ENCODE measurements at places on chromosomes 7 and 10.

DNA sequence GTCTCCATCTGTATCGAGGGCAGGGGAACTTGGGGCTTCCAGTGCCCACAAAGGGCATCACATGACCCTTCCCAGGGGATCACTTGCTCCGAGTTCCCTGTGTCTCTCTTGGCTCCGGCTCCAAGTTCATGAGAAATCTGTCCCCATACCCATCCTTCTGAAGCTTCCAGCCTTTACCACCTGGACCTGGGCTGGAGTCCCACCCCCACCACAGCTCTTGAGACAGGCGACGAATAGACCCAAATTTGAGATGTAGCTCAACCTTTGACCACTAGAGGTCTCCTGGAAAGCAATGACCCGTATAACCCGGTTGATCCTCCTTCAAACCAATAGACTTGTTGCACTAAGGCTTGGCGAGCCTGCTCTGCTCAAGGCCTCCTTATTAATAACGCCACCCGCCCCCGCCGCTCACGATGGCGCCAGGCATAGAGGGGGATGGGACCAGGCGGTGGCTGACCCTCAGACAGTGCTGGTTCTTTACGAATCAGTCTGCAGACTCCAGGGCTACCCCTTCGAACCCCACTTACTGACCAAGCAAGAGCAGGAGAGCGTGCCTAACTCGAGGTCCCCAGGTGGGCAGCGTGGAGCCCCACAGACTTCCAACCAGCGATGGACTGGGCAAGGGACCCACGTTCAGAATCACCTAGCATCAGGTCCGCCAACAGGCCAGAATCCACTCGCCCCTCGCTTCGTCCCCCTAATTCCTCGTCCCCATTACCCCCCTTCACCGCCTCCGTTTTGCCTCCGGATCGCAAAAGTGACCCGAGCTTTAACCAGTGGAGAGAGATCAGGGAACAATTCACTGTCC lies 4.4 kb upstream of the ARID5B start:
- peak; percentile 26 for DNase-seq

DNA sequence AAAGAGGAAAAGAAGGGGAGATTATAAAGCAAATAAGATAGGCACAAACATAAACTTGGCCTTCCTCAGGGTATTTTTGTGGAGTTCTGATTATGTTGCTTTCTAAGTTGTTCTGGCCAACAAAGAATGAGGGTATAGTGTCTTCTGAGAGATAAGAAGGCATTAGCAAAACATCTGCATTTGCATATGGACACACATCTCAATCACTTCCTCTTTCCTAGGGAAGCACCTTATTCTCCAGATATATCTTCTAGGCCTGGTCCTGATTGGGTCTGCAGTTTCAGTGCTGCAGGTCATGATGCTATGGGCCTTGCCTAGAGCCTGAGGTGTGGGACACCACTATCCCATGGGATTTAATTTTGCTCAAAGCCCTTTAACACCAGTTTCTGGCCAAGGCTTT lies 308.8 kb upstream of the PHYHIPL start:
- no peak for DNase-seq

DNA sequence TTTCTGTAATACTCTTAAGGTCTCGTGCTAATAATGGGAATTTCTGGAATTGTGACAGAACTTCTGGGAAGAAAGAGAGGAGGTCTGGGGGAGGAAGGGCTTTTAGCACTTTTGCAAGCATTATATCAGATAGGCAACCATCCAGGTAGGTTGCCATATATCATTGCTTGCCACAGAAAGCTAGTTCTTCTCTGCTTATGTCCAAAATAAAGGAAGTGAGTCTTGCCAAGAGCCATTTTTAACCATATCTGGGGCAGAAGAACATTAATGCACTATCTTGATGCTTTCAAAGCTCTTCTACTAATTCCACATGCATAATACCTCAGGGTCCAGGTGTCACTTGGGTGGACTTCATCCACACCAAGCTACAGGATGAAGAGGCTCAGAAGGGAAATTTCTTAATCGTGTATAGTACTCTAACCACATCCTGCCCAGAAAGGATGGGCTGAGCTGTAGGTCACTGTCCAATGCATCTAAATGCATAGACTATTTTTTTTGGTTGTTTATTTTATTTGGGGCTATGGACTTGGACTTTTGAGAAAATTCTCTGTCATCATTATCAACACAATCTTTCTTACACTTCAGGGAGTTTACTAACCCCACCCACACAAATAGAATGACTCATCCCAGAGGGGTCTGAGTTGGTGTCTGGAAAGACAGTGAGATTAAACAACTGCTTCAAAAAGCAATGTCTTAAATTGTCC lies 68.9 kb upstream of the ADO start:
- peak; percentile 51 for DNase-seq

GRCh38 chr7:32347244-32347828 lies 142.8 kb downstream of the LSM5 start:
- DNase-seq = no peak

- no peak for DNase-seq
Measured at GRCh38 chr7:154860621-154861375, 142.1 kb downstream of the PAXIP1 start.

DNA sequence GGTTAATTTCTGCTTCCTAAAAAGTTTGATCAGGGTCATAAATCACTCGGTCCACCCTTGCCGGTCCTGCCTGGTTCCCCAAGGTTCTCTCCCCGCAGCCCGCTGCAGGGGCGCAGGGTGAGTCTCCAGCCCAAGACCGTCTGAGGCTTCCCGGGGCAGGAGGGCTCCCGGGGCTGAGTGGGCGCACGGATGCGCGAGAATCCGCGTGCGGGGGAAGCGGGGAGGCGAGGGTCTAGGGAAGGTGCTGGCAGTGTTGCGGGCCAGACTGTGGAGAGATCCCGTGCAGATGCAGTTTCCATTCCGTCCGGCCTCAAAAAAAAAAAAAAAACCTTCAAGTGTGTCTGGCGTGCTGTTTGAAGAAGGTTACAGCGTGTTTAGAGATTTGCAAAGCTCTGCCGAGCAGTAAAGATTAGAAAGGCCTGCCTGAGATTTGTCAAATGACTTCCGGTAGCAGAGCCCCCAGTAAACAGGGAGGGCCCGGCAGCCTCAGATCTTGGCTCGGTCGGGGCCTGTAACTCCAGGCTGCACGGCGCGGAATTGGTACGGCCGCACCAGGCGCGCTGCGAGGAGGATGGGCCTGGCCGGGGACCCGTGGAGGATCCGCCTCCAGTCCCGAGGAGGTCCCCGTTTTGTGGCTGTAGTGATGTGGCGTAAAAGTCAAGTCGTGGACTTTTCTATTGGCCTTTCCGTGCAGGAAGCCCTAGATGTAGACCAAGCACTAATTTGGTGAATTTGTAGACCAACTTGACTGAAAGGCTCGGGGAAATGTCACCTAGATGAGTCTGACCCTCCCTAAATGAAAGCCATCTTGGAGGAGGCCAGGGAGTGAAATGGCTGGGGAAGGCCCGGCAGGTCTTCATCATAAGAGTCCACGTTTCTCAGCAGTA lies 293.2 kb upstream of the NFE2L3 start:
- no peak for DNase-seq

GRCh38 chr10:130254243-130254642 lies 118.1 kb downstream of the GLRX3 start:
- DNase-seq = no peak

DNA sequence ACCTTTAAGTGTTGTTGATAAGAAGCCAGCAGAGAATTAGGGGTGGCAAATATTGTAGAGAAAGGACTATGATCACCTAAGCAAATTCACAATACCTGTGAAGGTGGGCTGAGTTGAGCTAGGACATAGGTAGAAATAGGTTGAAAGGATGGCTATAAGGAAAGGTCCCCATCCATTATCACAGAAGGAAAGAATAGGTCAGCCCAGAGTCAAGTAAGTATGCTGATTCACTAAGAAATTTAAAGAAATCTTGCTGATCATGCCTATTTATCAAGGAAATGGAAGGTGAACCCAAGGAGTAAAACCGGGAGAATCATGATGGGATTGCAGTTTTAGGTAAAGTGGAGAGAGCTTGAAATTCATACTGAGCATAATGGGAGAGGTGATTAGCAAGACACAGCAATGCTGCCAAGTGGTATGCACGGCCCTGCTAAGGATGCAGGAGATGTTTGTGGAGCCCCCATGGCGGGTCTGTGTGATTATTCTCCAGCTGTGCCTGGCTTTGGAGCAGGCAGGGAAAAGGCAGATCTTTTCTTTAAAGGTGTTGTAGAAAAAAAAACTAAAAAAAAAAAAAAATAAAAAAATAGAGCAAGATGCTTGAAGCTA lies 399.4 kb downstream of the PLXDC2 start:
- DNase-seq = no peak

- DNase-seq = no peak
Measured at GRCh38 chr10:104061196-104061595, 24.5 kb downstream of the COL17A1 start.

- DNase-seq = no peak
Measured at GRCh38 chr7:78444267-78444666, 645.7 kb downstream of the PHTF2 start.

- no peak for DNase-seq
Measured at GRCh38 chr10:133403359-133403758, 9.4 kb downstream of the MTG1 start.

- no peak for DNase-seq
Measured at GRCh38 chr10:11685787-11686218, 56.4 kb upstream of the ECHDC3 start.

DNA sequence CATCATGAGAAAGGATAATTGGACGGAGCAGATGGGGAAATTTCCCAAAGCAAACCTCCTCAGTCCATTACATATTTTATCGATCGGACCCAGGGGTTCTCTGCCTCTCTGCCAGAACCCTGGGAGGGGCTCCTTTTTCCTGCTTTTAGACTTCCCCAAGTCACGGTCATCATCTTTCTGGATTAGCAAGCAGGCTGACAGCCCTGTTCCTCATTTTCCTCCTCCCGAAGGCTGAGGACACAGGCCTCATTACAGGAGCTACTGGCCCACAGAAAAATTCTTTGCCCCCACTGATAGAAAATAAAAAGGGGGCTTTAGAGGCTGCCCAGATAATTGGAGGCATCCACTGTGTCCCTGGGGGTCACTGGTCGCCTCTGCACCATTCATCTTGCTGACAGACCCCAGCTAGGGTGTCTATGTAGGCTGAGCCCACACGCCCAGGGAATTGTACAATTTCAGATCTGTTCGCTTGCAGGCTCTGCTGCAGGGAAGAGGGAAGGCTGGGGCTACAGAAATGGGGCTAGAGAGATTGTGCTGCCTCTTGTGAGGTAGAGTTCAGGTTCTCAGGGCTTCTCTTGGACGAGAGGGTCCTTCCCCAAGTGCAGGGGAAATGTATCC lies 125.7 kb upstream of the SDK1 start:
- no peak for DNase-seq

- DNase-seq = no peak
Measured at GRCh38 chr7:100400656-100401055, 27.4 kb downstream of the PILRA start.

- no peak for DNase-seq
Measured at GRCh38 chr7:147639037-147639436, 951.5 kb upstream of the C7orf33 start.

DNA sequence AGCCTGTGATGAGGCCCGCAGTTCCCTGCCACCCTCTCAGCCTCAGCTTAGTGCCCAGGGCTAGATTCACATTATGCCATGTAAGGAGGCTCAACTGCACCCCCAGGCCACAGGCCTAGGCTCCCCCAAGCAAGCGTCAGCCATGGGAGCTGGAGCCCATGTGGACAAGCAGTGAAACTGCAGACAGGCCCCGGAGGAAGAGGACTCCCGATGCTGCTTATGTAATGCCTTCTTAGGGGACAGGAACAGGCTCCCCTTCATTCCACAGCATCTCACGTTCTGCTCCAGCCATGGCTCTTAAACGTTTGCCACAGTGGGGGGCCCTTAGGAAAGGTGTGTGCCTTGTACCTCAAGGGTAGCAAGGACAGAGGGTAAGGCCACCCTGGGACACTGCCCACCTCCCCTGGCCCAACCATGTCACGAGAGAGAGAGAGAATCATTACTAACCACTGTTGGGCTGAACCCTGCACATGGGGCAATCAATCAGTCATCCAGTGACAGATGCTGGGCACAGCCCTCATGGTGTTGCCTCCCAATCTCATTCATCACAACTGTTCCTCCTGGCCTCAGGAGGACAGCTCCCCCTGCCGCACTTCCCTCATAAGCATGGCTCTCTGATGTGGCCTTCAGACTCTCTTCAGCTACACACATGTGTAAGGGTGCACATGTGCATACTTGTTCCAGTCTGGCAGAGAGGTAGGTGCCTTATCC lies 263.0 kb downstream of the GRID1 start:
- no peak for DNase-seq

DNA sequence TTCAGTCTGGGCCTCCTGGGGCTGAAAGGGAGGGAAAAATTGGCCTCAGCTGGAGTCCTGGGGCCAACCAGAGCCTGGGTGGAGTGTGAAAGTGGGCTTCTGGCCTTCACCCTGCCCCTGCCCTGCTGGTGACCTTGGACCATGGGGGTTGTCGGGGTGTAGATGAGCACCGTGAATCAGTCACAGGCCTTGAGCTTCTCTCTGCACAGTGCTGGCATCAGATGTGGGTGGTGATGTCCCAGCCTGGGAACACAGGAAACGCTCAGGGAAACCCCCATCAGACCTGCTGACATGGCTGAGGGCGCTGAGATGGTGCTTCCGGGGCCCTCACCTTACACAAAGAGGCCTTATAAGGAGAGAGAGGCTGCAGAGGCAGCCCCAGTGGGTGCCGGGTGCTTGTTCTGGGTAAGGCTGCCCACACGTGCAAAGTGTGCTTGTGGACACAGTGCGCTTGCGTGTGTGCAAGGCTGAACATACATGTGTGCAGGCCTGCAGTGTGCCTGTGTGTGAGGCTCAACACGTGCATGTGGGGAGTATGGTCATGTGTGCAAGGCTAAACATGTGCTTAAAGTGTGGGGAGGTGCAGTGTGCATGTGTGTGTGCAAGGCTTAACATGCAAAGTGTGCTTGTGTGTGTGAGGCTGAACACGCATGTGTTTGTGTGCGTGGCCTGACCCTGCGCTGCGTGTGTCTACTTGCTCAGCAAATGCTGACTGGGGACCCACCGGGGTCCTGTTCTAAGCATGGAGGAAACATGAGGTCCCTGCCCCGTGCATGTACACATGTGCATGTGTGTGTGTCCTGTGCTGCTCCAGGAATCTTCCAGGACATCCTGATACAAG lies 6.5 kb downstream of the ARPC1B start:
- DNase-seq = peak; percentile 85

- no peak for DNase-seq
Measured at GRCh38 chr10:80600256-80600655, 62.6 kb downstream of the SH2D4B start.

DNA sequence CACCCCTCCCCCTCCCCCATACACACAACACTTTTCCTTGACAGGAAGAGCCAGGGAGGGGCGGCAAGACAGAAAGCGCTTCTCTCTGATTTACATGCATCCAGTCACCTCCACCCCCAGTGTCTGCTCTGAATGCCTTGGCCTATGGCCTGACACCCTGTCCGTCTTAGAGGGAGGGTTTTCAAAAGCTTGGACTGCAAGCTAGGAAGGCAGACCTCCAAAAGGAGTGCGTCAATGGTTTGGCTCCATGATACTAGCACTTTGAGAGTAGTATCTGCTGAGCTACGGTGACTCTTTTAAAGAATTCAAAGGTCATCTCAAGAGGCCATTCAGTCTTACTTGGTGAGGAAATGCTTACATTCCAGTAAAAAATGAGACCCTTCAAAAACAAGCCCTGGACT lies 20.3 kb upstream of the PAX2 start:
- DNase-seq = no peak
